ENCODE measurements at places on chromosomes 2 and 18.

DNA sequence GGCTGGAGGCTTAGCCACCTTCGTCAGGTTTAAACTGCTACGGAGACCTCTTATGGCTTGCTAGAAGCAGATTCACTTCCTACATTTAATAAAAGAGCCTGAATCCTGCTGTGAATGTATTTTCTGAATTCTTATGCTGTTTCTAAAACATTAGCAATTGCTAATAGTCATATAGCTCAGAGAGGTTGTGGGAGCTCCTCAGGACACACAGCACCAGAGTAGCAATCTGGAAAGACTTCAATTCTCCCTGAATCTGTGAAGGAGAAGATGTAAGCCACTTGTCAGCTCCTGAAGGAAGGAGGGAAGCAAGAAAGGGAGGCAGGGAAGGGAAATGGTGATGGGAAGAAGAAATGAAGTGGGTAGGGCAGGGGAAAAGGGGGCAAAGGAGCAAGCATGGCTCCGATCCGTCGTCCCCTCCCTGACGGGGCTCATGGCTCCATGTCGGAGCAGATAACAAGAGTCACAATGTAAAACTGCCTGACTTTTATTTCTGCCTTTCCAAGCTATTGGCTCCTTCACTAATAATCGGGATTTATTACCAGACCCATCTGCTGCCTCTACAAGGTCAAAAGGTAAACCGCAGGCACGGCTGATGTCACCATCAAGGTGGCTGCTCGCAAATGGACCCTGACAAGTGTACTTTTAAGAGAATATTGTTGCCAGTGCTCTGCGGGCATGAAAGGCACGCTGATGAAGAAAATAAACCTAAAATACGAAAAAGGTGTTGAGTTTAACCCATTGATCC, 656.0 kb upstream of the SALL3 start:
- DNase-seq, result no peak

GRCh38 chr2:181240844-181241243, 216.3 kb upstream of the ITGA4 start:
- no peak for DNase-seq

GRCh38 chr18:12886498-12887126, 2.6 kb upstream of the PTPN2 start:
- DNase-seq, result peak; percentile 10

DNA sequence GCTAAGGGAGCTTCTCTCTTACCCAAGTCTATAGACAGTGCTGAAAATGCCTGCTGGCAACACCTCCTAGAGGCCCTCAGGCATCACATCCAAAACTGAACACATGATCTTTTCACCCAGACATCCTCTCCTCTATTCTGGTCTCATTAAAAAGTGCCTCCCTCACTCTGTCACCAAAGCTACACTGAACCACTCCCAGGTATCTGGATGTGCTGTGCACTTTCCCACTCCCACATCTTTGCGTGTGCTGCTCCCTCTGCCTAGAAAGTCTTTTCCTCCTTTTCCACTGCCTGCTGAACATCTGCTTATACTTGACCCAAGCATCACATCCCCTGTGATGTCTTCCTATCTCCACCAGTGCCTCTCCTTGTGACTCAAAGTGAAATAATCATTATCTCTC, 26.1 kb upstream of the STPG4 start:
- no peak for DNase-seq

GRCh38 chr2:217622205-217623060, 380.4 kb downstream of the TNS1 start:
- DNase-seq, result no peak

GRCh38 chr2:57656198-57656597, 390.4 kb upstream of the VRK2 start:
- DNase-seq, result no peak

DNA sequence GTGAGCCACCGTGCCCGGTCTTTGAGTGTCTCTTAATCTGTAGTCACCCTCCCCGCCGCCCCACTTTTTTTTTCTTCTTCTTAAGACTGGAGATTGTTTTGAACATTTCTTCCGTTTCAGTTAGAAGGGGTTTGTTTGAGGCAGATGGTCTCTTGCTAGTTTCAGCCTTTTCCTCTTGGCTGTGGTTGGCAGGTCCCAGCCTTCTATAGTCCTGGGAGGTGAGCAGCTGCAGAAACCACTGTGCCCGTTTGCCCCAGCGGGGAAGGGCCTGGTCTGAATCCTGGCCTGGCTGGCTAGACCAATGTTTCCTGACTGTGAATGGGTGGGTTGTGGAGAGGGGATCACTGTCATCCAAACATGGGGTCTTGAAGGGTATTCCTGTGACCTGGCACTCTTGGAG, 30.1 kb upstream of the MCFD2 start:
- DNase-seq, result no peak

DNA sequence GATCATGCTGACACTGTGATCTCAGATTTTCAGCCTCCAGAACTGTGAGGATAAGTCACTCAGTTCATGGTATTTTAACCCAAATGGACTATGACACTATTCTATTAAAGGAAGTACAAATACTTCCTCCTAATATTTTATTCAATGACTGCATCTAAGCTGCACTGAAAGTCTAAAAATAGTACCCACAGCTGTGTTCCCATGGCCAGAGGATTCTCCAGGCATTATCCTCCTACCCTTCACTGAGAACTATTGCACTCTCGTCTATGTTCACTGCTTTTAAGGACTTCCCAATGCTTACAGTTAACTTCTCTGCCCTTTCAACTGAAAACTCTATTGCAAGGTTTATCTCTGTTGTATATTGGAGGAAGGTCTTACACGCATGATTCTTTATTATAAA, 15.2 kb downstream of the LRATD1 start:
- no peak for DNase-seq

DNA sequence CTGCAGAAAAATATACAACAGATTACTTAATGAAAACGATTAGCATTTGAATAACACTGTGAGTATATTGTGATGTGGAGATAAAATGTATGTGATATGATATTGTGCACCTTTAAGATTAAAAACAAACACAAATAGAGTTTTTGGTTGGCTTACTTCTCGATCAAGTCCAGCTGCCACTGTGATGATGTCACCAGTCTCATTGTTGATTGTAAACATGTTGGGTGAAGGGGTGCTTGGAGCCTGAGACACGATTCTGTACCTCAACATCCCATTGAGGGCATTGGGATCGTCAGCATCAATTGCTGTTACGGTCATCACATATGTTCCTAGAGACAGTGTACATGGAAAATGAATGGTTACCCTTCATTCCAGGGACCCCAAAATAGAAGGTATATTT, 174.1 kb downstream of the CDH2 start:
- DNase-seq, result no peak

DNA sequence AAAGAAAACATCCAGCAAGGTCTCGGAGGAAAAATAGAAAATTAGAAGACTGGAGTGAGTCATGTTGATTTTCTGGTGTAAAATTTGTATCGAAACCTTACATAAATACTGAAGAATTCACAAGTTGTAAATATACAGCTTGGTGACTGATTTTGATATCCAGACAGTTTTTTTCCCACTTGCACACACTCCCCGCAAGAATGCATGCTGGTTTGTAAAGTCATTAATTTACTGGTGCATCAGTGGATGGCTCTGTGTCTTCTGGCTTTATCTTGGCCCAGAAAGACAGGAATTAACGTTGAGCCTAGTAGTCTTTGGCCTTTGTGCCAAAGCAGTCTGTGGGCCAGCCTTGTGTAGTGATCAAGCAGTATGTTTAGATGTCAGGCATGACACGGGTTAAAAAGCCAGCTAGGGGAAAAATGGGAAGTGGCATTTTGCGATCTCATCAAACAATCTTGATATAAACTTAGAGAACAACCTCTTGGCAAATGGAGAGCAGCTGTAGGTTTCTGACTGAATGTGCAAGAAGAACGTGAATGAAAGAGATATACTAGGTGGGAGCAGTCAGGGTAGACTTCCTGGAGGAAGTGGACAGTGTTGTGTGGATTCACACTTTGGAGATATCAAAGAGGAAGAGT, 22.7 kb upstream of the CASP8 start:
- DNase-seq, result peak; percentile 57

DNA sequence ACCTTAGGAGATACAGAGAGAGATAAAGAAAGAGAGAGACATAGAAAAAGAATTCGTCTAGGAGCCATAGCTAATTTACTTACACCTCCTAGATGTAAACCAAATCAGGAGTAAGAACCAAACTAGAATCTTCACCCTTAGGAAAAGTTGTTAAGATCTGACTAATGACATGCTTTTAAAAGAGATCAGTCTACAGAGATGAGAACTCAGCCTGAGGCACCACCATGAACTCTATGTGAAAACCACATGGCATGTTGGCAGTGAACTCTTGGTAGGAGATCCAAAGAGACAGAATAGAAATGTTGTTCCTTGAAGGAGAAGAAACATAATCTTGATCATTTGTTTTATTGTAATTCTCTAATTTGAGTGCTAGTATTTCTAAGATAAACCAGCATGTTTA, 585.4 kb upstream of the ID2 start:
- DNase-seq, result no peak

DNA sequence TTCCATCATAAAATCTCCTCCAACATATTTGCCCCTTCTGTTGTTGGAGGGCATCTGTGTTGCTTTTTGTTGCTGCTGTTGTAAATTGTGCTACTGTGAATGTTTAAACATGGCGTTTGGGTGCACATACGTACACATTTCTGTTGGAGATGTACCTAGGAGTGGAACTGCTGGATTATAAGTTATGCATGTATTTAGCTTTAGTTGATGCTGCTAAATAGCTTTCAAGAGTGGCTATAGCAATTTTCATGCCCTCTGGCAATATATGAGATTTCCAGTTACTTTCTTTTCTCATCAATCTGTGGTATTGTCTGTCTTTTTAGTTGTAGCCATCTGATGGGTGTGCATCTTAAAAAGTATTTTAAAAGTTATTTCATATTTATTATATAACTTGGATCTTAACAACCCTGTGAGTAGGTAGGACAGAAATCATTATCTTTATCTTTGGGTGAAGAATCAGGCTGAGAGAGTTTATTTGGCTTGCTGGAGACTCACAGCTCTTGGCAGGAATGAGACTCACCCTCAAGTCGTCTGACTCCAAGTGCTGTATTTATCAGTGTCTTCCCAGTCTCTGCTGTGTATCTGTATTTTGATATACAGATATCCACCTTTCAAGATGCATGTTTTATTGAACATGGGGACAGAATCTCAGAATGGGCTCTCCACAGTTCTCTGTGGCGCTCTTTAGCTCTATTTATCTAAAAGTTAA, 16.9 kb downstream of the ZNF236 start:
- DNase-seq, result no peak

DNA sequence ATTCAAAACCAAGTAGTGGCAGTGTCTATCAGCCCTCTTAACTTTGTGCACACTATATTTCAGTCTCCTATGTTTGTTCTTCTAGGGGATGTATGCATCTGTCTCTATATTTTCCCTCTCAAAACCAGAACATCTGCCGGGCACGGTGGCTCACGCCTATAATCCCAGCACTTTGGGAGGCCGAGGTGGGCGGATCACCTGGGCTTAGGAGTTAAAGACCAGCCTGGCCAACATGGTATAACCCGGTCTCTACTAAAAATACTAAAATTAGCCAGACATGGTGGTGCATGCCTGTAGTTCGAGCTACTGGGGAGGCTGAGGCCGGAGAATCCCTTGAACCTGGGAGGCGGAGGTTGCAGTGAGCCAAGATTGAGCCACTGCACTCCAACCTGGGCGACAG, 9.9 kb upstream of the GAREM2 start:
- no peak for DNase-seq

- no peak for DNase-seq
Observed at GRCh38 chr2:73700661-73701447, 36.3 kb downstream of the TPRKB start.

DNA sequence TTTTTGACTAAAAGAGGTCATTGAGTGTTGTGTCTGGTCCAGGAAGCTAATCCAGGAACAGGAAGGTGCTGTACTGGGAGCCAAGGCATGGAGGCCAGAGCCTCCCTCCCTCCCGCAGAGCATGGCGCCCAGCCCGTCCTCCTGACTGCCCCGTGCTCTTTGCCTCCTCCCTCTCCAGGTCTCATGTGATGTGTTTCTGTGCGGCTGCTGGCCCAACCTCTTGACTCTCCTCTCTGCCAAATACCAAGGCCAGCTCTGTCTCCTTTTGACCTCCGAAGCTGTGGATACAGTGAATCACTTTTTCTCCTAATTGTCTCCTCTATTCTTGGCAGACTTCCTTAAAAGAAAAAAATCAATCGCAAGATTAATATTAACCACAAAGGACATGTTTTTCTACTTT, 284.1 kb downstream of the PHLPP1 start:
- no peak for DNase-seq

GRCh38 chr2:54366487-54367280, 89.4 kb upstream of the SPTBN1 start:
- DNase-seq, result no peak

DNA sequence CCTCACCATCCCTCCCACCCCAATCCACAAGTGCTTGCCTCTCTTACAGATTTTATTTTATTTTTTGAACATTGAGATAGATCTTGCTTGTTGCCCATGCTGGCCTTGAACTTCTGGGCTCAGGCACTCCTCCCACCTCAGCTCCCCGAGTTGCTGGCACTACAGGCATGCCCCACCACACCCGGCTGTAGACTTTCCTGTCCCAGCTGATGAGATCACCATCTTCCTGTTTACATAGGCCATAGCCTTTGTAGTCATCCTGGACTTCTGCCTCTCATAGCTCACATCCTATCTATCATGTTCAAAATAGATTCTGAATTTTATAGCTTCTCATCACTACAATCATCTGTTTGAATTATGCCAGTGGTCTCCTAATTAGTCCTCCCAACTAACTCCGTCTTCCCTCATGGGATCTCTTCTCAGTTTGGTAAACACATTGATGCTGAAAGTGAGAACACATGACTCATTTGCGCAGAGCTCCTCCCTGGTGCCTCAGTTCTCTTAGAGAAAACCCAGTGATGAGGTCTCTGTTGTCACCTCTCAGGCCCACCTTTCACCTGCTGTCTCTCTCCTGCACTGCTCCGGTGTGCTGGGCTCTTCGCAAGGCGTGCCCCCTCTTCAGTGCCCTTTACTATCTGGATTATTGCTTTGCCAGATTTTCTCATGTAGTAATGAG, 243.0 kb downstream of the ZNF407 start:
- DNase-seq, result no peak

DNA sequence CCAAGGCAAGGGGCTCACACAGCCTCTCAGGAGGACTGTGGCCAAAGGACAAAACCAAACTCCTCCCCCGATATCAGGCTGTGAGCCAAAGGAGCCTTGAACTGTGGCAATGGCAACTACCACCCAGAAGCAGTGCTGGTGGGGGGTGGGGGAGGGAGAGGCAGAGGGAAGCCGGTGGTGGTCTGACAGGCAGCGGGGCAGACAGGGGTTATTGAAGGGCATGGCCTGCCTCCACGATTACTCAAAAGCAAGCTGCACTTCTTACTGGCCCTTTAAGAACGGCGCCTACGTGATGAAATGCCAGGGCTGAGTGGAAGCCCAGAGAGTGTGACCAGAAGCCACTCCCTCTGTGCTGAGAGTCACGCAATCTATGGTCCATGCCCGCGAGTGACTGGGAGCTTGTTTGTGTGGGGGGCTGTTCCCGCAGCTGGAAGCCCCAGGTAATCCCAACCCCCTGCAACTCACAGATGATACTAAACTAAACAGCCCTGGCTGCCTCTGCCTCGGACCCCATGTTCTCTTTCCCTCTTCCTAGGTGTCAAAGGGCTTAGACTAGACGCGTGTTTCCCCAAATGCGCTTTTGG, 128.2 kb upstream of the CXCR4 start:
- DNase-seq, result no peak

All from AML-193 (cell line).